Sigmoid colon (tissue), 7 donors: ENCODE measurements at places on chromosomes 6 and 20.
A peak's percentile ranks its signal among the peaks of the same experiment; 100 is the strongest.

- DNase-seq = no peak
These were observed 107.0 kb downstream of the TRERF1 start for GRCh38 chr6:42344756-42345155.

DNA sequence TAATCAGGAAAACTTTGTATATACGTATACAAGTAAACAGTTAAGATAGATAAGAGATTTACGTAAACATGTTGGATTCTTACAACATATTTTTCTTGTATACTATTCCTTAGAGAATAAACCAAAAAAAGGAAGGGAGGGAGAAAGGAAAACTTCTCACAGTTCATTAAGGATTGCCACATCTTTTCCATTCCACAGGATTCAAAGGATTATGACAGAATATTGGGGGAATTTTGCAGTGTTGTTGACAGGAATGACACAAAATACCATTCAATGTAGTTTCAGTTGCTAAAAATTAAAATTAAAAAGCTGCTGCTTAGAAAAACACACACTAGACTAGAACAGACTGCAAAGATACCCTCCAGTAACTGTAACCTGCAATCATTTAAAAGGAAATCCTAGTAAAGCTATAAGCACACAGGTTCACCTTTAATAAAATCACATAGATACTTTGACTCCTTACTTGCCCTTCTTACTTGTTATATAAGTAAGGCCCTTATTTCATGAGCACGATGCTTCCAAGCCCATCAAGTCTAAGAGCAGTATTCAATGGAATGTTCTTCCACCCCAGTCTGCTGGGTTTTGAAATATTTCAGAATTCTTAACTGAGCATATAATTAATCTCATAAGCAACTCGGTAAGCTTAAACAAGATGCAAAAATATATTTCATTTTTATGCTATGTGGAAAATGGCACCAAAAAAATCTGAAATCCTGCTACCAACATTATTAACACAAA is 107.8 kb downstream of the SMLR1 start:
- no peak for DNase-seq

GRCh38 chr6:134021396-134022122 is 30.9 kb downstream of the SLC2A12 start:
- no peak for DNase-seq

DNA sequence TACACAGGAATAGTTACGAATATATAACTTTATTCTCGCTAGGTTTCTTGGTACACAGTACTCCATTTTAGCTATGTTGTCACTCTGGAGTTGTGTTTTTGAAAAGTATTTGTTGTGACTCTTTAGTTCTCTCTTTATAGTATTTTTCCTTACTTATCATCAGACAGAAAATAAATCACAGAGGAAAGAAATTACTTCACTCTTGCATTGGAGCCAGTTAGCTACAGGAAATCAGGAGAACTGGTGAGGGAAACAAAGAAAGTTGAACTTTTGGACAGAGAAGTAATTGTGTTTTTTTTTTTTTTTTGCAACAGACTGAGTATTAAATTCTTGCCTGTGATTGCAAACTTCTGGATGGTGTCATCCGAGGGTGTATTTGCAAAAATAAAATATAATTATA is 33.9 kb downstream of the DSE start:
- no peak for DNase-seq

DNA sequence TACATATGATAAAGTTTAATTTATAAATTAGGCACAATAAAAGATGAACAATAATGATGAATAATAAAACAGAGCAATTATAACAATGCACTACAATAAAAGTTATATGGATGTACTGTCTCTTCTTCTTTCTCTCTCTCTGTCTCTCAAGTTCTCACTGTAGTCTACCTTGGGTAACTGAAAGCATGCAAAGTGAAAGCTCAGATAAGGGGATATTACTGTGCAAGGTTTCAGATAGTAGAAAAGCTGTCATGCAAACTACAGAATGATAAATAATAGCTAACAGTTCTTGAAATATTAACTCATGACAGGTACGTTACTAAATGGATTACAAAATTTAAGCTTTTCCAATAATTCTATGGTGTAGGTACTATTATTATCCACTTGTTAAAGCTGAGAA is 311.9 kb upstream of the PRDM1 start:
- no peak for DNase-seq

DNA sequence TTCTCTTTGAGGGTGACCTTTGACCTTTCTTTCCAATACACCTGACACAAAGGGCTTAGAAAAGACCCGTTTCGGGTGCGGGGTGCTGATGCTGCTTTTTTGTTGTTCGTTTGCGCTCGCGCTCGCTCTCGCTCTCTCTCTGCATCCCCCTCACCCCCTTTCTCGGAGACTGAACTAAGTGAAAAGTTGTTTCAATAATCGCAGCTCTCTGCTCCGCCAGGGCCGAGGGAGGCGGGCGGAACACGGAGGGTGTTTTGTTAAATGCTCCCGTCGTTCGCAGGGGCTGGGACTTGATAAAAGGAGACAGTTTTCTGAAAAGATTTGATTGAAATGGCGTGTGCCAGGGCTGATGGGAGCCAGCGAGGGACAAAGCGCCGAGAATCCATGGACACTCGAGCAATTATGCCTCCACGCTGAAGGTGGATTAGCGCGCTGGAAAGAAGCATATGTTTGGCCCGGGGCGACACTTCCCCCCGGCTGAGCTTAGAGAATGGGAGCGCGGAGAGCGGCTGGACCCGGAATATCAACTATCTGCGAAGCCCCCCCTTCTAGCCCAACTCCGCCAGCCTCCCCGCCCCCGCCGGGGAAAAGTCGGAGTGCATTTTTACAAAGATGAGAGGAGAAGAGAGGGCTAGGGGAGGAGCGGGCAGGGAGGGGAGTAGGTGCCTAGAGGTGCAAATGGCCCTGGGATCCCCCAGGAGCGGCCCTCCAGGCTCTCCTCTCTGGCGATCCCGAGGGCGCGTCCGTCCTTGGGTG is 25.0 kb downstream of the TFAP2A start:
- no peak for DNase-seq

GRCh38 chr20:23995905-23996666 is 7.5 kb upstream of the GGTLC1 start:
- no peak for DNase-seq

DNA sequence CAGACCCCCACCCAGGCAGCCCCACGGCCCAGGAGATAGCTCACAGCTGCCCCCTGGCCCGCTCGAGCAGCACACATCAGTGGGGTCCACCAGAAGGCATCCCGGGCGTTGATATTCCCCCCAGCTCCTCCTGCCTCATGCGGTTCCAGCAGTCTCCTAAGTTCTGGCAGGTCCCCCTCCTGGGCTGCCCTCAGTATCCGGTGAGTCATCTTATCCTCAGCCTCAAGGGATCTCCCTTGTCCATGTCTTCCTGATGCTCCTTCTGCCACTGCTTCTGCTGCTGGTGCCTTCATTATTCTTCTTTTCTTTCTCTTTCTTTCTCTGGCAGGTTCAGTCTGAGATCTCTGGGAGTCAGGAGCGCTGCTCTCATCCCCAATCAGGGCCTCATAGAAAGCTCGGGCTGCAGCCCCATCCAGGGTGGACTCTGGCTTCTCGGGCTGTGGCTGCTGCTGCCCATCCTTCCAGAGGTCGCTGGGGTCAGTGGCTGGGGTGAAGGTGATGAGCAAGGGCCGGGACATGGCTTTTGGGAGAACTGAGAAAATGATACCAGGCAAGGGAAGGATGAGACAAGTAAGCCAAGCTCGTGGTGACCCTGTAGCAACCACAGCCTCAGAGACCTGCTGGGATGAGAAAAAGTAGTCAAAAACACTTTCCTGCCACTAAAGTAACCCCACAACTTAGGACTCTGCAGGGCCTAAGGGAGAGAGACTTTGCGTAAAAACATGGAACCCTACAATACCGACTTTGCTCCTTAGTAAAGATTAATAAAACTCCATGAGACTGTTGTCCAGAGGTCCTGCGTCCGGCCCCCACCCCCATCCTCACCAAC is 622 bp downstream of the GPANK1 start:
- DNase-seq = peak; percentile 88

DNA sequence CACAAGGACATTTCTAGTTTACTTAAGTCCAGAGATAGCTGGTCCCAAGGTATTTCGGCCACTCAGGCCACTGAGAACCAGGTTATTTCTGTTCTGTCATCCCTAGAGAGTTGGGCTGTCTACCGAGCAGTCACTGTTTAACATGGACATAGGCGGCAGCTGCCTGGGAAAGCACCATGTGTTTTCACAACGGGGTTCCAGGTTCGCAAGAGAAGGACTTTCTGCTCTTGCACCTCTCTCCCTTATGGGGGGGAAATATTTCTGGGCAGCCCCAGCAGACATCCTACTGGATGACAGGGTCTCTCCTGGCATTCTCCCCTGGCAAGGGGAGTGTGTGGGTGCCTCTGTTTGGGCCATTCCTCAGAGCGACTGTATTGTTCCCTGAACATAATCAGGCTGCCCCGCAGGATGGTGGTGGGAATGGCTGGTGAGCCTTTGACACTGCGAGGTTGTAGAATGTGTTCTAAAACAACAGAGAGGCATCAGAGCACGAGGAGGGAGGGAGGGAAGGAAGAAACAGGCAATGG is 64.4 kb upstream of the DUSP22 start:
- DNase-seq = no peak

DNA sequence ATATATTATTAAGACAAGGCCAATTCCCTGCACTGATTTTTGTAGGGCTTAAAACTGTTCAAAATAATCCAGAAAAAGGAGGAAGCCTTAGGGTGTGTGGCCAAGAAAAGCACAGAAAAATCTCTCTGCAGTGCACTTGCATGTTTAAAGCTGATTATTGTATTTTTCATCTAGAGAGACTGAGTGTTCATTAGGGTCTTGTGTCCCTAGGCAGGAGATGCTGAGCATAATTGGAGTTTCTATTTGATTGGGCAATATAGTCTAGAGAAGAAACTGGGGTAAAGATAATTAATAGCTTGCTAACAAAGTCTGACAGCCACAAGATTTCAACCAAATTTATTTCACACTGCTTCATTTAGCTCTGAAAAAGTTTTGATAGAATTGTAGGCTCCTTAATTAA is 2.4 kb downstream of the FLRT3 start:
- no peak for DNase-seq

- peak; percentile 97 for DNase-seq
These were observed 9.7 kb upstream of the HSP90AB1 start for GRCh38 chr6:44237021-44237812.

GRCh38 chr6:133730881-133731280 is 158.0 kb upstream of the TCF21 start:
- DNase-seq = no peak

- no peak for DNase-seq
These were observed 53.0 kb downstream of the DEK start for GRCh38 chr6:18211338-18211737.

GRCh38 chr6:121670511-121670910 is 235.1 kb downstream of the GJA1 start:
- no peak for DNase-seq
